ENCODE measurements at places on chromosomes 11 and 22.

DNA sequence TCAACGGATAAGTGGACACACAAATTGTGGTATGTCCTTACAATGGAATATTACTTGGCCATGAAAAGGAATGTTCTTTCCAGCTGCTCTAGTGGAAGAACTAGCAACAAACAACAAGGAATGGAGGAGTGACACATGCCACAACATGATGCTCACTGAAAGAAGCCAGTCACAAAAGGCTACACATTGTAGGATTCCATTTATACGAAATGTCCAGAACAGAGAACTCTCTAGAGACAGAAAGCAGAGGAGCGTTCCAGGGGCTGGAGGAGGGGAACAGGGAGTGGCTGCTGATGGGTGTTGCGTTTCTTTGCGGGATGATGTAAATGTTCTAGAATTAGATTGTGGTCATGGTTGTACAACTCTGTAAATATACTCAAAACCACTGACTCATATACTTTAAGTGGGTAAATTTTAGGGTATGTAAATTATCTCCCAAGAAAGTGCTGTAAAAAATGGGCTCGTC is 32.4 kb upstream of the PDGFB start:
- no peak for DNase-seq

GRCh38 chr11:71228961-71229360 is 23.4 kb downstream of the SHANK2 start:
- DNase-seq, result no peak

DNA sequence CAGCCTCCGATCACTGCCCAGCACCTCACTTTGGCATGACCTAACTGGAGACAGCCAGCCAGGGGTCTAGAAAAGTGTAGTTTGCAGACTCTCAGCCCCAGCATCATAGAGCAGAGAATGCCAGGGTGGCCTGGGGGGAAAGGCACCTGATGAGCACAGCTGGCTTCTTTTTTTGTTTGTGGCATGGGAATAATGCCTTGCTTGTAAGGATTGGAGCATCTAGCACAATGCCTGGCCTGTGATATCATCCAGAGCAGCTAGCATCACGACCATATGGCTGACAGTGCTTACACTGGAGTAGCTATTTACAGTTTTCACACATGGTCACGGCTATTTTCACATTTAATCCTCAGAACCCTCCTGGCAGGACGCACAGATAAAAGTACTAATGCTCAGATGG is 594.8 kb upstream of the B3GAT1 start:
- no peak for DNase-seq

DNA sequence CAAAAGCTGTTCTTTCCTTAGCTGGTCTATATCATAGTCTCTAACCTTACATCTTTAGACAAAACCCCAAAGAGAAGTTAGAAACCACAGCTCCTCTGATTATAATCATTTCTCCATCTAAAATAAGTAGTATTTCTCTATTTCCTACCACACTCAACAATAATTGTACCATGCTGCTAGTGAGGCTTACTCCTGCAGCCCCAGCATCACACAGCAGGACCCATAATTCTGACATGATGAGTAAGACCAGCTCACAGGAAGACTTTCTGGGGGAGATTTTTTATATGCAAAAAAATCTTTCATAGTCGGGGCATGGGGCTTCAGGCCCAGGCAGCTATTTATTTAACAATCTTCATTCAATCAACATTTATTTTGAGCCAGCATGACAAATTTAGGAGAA is 441.6 kb downstream of the DYNC2H1 start:
- no peak for DNase-seq

DNA sequence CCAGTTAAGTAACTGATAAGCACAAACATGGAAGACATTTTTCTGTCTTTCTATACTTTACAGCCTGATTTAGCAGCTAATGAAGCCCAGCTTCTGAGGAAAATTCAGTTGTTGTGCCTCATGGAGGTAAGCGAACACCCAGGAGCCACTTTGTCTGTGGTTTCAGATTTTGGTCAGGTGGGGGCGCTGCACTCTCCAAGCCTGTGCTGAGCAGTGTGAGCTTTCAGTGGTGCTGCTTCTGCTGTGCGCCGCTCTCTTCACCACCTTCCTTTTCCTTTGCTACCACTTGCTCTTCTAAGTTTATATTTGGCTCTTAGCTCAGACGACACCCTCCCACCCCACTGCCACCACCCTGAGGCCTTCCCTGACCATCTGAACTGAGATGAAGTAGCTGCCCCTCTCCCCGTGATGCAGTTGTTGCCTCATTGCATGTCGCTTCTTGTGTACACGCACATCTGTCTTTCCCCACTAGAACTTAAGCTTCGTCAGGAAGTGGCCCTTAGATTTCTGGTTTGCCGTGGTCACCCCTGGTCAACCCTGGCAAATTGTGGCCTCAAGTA is 14.0 kb downstream of the PSMD13 start:
- DNase-seq, result no peak

DNA sequence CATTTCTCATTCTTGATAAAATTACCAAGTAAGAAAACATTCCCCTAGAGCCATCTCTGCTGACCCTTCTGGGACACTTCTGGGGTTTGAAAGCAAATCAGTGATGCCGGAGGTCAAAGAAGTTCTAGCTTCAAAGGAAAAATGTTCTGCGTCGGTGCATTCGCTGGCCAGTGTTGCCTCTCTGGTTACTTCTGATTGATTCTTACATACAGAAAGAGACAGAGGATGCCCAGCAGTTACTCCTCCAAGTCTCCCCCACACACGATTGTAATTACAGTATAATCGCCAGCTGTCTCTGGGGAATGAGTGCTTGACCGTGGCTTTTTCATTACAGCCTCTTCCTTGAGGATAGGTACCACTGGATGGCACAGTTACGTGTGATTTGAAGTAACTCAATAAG is 150.9 kb downstream of the SNX19 start:
- DNase-seq, result no peak

DNA sequence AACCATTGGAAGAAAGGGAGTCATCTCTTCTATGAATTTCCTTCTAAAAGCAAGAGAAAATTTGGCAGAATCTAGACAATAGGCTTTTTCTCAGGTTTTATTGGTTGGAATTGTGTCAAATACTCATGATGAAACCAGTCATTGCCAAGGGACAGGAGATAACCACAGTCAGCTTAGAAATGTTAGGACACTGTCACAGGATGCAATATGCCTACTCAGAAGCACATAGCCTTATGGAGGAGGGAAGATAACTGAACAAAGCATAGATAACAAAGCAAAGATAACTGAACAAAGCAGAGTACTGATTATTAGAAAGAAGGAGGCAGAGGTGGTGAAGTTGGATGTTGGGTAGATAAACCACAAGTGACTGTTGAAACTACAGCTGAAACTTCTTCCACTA is 303.5 kb upstream of the PDGFD start:
- DNase-seq, result peak; percentile 64

- no peak for DNase-seq
Measured at GRCh38 chr22:47355388-47355725, 592.9 kb downstream of the TBC1D22A start.

DNA sequence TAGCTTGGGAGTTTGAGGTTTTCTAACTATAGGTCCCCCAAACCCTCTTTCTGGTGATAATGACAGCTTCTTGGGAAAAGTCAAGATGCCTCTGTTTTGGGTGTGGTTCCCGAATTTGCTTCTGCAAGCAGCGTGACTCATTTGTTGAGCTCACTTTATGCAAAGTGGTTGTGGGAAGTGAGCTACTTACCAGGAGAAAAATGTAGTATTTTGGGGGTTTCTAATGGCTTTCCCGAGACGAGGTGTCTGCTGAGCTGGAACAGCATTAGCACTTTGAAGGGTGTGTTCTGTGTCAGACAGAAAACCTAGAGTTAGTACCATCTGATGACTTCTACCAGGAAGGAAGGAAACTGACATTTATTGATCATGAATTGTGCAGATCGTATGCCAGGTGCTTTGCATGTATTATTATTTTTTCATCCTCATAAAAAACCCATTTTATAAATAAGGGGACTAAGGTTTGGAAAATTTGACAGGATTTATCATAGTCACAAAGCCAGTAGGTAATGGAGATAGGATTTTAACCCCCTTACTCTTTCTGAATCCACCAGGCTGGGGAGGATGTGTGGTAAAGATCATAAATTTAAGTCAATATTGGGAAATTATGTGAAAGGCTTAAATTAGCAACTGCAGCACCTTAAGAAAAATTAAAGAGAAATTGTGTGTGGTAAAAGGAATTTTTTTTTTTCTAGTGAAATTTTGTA is 108.8 kb upstream of the CD44 start:
- no peak for DNase-seq

GRCh38 chr22:48820481-48821345 is 1007.0 kb downstream of the BRD1 start:
- no peak for DNase-seq

GRCh38 chr11:126658306-126659056 is 303.0 kb downstream of the ST3GAL4 start:
- no peak for DNase-seq

- peak; percentile 15 for DNase-seq
Measured at GRCh38 chr11:58958500-58958899, 19.2 kb downstream of the GLYATL1 start.

GRCh38 chr11:27701355-27702105 is 1.3 kb upstream of the BDNF start:
- no peak for DNase-seq

DNA sequence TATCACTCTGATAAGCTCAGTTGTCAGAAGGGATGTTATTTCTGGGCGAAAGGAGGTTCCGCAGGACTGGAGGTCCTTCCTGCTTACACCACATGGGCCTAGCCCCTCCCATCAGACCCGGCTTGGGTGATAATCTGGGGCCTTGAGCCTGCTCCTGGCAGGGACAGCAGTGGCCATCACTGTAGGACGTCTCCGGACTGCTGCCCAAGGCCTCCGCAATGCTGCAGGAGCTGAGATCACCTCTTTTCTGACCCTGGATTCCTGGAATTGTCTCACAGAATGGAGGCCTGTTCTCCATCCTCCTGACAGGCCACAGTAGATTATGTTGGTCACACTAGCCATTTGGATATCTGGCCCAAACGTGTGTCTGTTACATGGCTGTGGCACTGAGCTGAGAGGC is 9.2 kb upstream of the BIK start:
- DNase-seq, result no peak

GRCh38 chr11:36214976-36215692 is 74.1 kb downstream of the COMMD9 start:
- no peak for DNase-seq

DNA sequence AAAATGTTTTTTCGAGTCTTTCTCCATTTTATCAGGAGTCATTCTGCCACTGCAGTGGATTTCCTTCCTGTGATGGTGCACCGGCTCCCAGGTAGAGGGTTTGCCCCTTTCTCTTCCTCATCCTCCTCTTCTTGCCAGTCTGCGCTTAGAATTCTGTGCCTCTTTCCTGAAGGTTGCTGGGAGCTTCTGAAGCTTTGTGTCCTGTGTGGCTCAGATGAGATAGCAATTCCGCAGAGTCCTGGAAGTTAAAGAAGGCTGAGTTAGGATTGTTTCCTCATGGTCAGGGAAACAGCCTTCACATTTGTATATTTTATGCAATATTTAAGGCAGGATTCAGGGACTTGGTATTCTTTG is 264 bp downstream of the BCO2 start:
- no peak for DNase-seq

DNA sequence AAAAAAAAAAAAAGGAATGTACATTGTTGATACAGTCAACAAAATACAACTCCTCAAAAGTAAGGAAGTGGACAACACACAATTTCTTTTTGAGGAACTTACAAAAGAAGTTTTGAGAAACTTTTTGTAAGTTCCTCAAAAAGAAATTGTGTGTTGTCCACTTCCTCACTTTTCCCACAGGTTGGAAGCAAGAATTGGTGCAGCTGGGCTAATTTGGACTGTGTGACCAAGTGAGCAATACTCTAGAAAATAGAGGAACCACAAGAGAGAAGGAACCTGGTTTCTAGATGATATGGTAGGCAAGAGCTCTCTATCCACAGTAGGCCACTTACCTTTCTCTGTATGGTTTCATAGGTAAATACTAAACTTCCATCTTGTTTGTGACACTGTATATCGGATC is 1053.8 kb downstream of the LRRC4C start:
- DNase-seq, result no peak

GRCh38 chr22:40747361-40747760 is 68.1 kb downstream of the MCHR1 start:
- no peak for DNase-seq

- DNase-seq, result no peak
Measured at GRCh38 chr11:6427516-6427915, 8.6 kb upstream of the APBB1 start.

DNA sequence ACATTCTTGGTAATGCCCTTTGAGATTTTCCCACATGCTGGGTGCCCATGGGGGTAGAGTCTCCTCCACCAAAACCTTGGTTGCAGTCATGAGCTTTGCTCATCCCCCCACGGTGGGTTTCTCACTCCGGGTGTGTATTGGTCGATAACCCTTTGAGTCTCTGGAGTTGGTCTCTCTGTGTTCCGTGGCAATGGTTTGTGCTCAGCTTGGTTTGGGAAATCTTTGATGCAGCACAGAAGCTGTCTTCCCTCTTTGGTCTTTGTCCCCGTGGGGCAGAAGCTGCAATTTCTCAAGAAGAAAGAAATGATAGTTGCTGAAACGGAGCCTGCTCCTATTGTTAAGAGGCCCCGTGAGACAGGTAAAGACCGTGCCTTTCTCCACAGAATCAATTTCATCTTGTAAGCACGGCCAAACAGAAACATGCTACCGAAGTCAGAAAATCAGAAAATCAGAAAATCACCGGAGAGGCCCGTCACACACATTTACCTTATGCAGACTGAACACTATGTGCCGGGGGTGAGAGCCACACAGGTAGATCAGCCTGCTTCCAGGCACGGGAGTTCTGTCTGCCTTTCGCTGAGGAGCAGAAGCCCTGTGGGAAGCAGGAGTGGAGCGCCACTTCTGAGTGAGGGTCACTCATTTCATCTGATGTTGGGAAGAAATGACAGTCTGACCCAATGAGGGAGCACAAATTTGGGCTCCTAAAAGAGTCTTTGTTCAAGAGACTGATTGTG is 186.1 kb downstream of the TBC1D22A start:
- DNase-seq, result no peak

DNA sequence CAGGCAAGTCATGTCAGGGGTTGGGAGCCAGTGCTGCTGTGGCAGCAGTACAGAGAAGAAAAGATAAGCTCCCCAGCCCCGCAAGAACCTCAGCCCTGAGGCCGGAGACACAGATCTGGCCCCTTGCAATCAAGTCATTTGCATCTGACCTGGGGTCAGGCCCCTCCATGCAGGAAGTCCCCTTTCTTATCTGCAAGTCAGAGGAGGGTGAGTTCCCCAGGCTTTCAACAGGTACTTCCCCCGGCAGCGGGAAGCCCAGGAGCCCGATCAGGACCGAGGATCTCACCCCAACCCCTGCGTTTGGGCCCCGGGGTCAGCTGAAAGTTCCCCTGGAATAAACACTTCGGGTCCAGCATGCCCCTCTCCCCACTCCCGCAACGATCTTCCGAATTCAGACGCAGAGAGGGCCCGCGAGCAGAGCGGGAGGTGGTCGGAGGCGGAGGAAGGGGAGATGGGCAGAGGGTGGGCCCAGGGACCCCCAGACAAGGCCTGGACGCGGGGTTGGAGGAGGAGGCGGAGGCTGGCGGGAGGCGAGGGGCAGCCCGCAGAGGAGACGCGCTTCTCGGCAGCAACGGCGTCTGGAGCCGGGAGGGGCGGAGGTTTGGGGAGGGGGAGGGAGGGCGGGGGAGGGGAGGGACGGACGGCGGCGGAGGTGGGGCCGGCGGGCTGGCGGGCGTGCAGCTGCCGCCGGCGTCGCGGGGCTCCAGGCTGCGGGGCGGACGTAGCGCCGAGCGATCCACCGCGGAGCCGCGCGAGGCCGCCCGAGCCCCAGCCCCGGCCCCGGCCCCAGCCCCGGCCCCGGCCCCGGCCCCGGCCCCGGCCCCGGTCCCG is at the start of gene TSPAN18:
TSS of gene TSPAN18 (plus strand) at position 680 of the 831 bp plus-strand sequence. CDS start 179,455 bp downstream, outside the sequence.
- DNase-seq, result peak; percentile 85

- no peak for DNase-seq
Measured at GRCh38 chr11:18802381-18803257, 11.0 kb upstream of the PTPN5 start.

Data from CMK (cell line).